ENCODE measurements at places on chromosomes 5 and 9. TPM values are rescaled to one million over a fixed set of nuclear protein-coding genes. Genes with fewer than 3 reads are reported as not detected.

PCA3 gene
- total RNA-seq: not detected

NR4A3 gene
- total RNA-seq: 9.1 TPM

DNA sequence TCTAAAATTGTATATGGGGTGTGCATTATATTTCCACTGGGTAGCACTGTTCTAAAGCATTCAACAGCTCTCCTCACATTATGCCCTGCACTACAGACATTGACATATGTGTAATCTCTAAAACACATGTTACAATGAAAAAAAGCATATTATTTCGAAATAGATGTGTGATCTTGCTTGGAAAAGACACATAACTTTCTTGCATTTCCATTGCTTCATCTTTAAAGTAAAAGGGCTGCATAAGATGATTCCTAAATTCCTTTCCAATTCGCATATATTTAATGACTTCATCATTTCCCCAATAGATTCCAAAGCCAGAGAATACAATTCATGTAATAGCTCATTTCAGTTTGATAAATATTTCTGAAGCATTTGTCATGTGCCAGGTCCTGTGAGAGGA lies 566.9 kb downstream of the PDE4D start:
- no peak for DNase-seq

GRCh38 chr5:10469253-10470050 lies 27.8 kb downstream of the ROPN1L start:
- DNase-seq: no peak

DNA sequence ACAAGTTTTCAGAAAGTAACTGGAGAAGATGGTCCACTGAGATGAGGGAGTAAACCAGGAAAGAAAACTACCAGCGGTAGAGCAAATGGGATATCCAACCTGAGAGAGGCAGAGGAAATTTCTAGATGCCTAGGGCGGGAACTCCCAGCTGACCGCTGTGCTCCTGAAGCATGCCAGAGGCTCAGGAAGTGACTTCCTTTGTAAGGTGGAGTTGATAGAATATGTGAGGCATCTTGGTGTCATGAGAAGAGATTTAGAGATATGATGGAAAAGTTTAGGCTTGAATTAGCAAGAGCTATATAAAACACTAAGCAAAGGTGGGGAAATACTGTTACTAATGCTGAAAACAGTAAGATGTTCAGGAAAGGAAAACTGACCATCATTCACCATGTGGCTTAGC lies 124.1 kb downstream of the C9orf152 start:
- no peak for DNase-seq

All from kidney (tissue), 22 donors.